A549 treated with AZD2906 at 1 μM for 4 hours (cell line): ENCODE measurements at places on chromosomes 4 and X. TPM values are rescaled to one million over a fixed set of nuclear protein-coding genes. Genes with fewer than 3 reads are reported as not detected.

The XKRX gene
- 0.73 to 0.94 TPM (median 0.91 TPM) in 5 replicates for total RNA-seq

The PDGFC gene
- total RNA-seq: 2.3 to 4.5 TPM (median 2.7 TPM) in 5 replicates

The MAOB gene
- 0.11 to 0.29 TPM (median 0.14 TPM) in 5 replicates for total RNA-seq

The ATP8A1 gene
- total RNA-seq: 0.01 to 0.12 TPM (median 0.05 TPM) in 5 replicates

The SPINK2 gene
- 0.19 to 0.31 TPM in 2 of 5 replicates, not detected in the others for total RNA-seq

The AFF2 gene
- total RNA-seq: not detected in 5 replicates

The MAGED2 gene
- total RNA-seq: 74.4 to 87.8 TPM (median 83.2 TPM) in 5 replicates

The MAGIX gene
- 2.3 to 3.9 TPM (median 3.3 TPM) in 5 replicates for total RNA-seq

The RAB33A gene
- total RNA-seq: 0.07 to 0.32 TPM (median 0.18 TPM) in 5 replicates

The GSX2 gene
- total RNA-seq: not detected in 5 replicates

The SPANXN3 gene
- total RNA-seq: not detected in 5 replicates

The TNIP3 gene
- total RNA-seq: 0.11 to 0.74 TPM (median 0.19 TPM) in 5 replicates

The GPR34 gene
- total RNA-seq: 0.05 to 0.14 TPM (median 0.07 TPM) in 3 of 5 replicates, not detected in the others

The SHISA3 gene
- 0.05 to 0.08 TPM (median 0.07 TPM) in 3 of 5 replicates, not detected in the others for total RNA-seq

The RGN gene
- total RNA-seq: 0.14 TPM in 1 of 5 replicates, not detected in the others

The COX7B2 gene
- not detected in 5 replicates for total RNA-seq

The MXRA5 gene
- total RNA-seq: not detected in 5 replicates
